ENCODE measurements at places on chromosomes 7 and 10. TPM values are rescaled to one million over a fixed set of nuclear protein-coding genes. Genes with fewer than 3 reads are reported as not detected.

SNX10 gene
- 2.5 TPM for total RNA-seq

TMEM236 gene
- total RNA-seq: 1.3 TPM

POLR2J2 gene
- 10.3 TPM for total RNA-seq

LLCFC1 gene
- 0.67 TPM for total RNA-seq

MNX1 gene
- not detected for total RNA-seq

ZNF804B gene
- total RNA-seq: 29.8 TPM

ADAM22 gene
- total RNA-seq: 14.9 TPM

TRA2A gene
- 37.4 TPM for total RNA-seq

PAPOLB gene
- 0.40 TPM for total RNA-seq

SFTPA1 gene
- not detected for total RNA-seq

TFAM gene
- 33.8 TPM for total RNA-seq

Measured in thyroid gland (tissue), 4 donors.